ENCODE measurements at places on chromosomes 1 and 21. TPM values are rescaled to one million over a fixed set of nuclear protein-coding genes. Genes with fewer than 3 reads are reported as not detected.

Gene KCNJ6
- polyA plus RNA-seq, result 0.27 TPM

Gene SMIM12
- polyA plus RNA-seq, result 24.2 TPM

Gene OR2T2
- polyA plus RNA-seq, result not detected

Gene WDR64
- polyA plus RNA-seq, result 0.42 TPM

Gene SPATA45
- polyA plus RNA-seq, result 0.55 TPM

Gene OR2L5
- not detected for polyA plus RNA-seq

Gene SARS1
- polyA plus RNA-seq, result 131 TPM

Gene OR2G6
- polyA plus RNA-seq, result not detected

Gene MATN1
- 0.30 TPM for polyA plus RNA-seq

Gene RLF
- polyA plus RNA-seq, result 26.8 TPM

Gene OPRD1
- 0.63 TPM for polyA plus RNA-seq

Gene GOLT1A
- polyA plus RNA-seq, result 4.6 TPM

Gene NPR1
- 74.9 TPM for polyA plus RNA-seq

Gene AGO1
- polyA plus RNA-seq, result 14.8 TPM

Gene CELSR2
- 34.9 TPM for polyA plus RNA-seq

Gene HPCA
- polyA plus RNA-seq, result 0.56 TPM

Gene C2CD4D
- polyA plus RNA-seq, result 0.26 TPM

Gene KRTAP19-3
- not detected for polyA plus RNA-seq

Gene GBP2
- 2.6 TPM for polyA plus RNA-seq

Gene NHLH1
- polyA plus RNA-seq, result 0.34 TPM

Gene MIXL1
- polyA plus RNA-seq, result 0.47 TPM

Gene PDE9A
- 39.2 TPM for polyA plus RNA-seq

Gene OXCT2
- 0.68 TPM for polyA plus RNA-seq

Gene GIPC2
- 1.2 TPM for polyA plus RNA-seq

Gene C1orf226
- 19.9 TPM for polyA plus RNA-seq

Gene ECM1
- polyA plus RNA-seq, result 16.0 TPM

Gene ATP6V0B
- polyA plus RNA-seq, result 133 TPM

Gene VWA1
- polyA plus RNA-seq, result 79.4 TPM

Gene PNRC2
- polyA plus RNA-seq, result 211 TPM

Gene UAP1
- polyA plus RNA-seq, result 38.3 TPM

Gene SLAMF9
- polyA plus RNA-seq, result not detected

All from left renal pelvis (tissue), 4 donors.